ENCODE measurements at places on chromosomes 7 and 10. TPM values are rescaled to one million over a fixed set of nuclear protein-coding genes. Genes with fewer than 3 reads are reported as not detected.

- DNase-seq, result no peak
These were observed 13.0 kb upstream of the AKR1E2 start for GRCh38 chr10:4813023-4813422.

GRCh38 chr7:37180828-37181549 lies 267.7 kb downstream of the ELMO1 start:
- no peak for DNase-seq

GRCh38 chr10:31318854-31319601 lies at the start of gene ZEB1:
Gene ZEB1 (plus strand): TSS chr10:31319216. CDS start chr10:31319235, 19 bp downstream.
- DNase-seq, result peak; percentile 82

DNA sequence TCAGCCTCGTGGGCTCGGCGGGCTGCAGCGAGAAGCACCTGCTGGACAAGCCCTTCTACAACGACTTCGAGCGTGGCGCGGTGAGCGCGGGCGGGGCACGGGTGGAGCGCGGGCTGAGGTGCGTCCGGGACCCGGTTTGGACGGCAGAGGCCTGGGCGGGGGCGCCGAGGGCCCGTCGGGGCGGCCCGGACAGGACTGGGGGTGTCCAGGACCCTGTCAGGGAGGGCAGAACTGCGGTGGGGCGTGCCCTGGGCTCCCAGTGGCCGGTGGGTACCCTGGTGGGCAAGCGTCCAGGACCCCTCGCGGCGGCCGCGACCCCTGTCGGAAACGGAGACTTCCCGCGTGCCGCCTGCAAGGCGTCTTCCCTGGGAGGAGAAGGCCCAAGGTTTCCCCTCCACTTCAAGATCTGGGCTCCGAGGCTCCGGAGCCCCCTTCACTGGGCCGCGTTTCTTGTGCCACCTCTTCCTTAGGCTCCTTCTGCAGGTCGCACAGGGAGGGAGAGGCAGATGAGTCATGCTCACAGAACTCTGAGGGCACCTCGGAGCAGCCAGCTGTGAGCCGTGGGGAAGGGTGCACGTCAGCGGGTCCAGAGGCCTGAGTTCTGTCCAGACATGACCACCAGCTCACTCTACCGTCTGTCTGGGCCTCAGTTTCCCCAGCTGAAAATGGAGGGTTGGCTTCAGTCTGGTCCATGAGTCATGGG lies 485 bp downstream of the ALOX5 start:
- DNase-seq, result no peak

SPDYE18 gene
- 3.0 TPM for total RNA-seq

EBLN1 gene
- not detected for total RNA-seq

MMD2 gene
- not detected for total RNA-seq
